Fibroblast of skin of abdomen (primary cell): ENCODE measurements at places on chromosomes 7 and 10.

- DNase-seq = no peak
These were observed 136.8 kb downstream of the DGKB start for GRCh38 chr7:14765731-14766130.

DNA sequence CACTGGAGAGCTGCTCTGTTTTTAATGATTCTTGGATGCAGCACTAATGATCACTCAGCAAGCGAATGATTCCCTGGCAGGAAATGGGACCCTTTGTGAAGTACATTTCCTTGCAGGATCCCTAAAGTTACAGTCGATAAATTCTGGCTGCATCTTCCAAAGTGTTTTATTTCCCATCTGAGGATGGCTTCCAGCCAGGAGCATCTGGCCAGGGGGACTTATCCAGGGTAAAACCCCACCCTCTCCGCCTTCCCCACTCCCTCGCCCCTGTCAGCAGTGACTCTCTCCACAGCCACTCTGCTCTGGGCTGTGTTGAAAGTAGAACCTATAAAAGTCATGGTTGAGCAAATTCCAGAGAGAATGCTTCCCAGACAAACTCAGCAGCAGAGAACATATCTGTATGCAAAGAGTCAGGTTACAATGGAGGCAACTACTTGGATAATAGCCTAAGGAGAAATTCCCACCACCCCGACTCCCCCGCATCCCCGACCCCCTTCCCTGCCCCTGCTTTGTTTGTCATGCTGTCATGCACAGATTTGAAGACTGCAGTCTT lies 111.0 kb upstream of the ANLN start:
- DNase-seq = peak; percentile 89

DNA sequence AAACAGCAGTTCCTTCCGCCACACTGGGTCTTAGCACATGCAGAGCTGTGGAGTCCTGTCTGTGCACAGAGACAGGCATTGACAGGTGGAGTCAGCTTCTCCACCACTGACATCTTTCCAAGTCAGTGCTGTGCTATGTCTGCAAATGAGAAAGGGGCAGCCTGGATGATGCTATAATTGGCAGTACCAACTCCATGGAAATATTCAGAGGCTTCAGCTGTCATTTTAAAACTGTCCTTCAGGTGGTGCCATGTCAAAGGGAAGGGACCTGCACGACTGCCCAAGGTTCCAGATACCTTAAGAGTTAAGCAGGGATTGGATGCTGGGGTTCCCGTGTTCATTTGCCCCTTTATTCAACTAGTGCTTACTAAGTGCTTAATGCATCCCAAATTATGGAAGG lies 258.0 kb upstream of the PRKCQ start:
- DNase-seq = no peak

GRCh38 chr10:74231375-74231774 lies 80.4 kb downstream of the ADK start:
- DNase-seq = no peak

DNA sequence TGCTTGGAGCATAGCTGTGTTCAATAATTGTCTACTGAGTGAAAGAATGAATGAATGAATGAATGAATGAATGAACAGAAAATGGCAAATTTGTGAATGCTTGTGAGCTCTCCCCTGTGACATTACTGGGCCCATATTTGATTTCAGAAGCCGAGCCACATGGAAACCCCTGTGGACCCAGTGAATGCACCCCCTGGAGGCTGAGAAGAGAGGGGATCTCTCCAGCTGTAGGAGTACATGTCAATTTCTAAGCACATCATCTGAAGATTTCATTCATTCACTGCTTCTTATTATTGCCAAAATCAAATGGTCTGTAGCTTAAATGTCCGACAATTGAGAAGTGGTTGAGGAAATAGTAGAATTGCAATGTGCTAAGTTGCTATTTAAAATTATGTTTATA lies 58.3 kb upstream of the DOCK1 start:
- no peak for DNase-seq

DNA sequence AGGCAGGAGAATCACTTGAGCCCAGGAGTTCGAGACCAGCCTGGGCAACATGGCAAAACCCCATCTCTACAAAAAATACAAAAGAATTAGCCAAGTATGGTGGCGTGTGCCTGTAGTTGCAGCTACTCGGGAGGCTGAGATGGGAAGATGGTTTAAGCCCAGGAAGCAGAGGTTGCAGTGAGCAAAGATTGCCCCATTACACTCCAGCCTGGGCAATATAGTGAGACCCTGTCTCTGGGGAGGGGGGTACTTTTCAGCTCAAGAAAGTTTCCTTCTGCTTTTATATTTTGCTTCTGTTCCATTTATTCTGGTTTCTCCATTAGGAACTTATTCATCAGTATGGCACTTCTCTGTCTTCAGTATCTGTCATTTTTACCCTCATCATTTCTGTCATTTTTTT lies 48.6 kb downstream of the COA1 start:
- DNase-seq = no peak

GRCh38 chr10:87092861-87093631 lies 1.6 kb downstream of the GLUD1 start:
- no peak for DNase-seq

DNA sequence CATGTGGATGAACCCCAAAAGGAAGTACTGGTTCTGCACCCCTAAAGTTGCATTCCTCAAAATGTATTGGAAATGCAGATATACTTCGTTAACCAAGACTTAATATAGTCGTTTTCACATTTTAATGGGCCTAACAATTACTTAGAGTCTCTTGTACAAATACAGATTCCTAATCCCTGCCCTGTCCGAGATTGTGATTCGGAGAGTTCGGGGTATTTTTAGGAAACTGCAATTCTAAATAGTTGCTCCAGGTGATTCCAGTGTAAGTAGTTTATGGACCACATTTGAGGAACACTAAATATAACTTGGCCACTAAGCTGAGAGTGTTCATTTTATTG lies 830 bp downstream of the TRUB1 start:
- no peak for DNase-seq

DNA sequence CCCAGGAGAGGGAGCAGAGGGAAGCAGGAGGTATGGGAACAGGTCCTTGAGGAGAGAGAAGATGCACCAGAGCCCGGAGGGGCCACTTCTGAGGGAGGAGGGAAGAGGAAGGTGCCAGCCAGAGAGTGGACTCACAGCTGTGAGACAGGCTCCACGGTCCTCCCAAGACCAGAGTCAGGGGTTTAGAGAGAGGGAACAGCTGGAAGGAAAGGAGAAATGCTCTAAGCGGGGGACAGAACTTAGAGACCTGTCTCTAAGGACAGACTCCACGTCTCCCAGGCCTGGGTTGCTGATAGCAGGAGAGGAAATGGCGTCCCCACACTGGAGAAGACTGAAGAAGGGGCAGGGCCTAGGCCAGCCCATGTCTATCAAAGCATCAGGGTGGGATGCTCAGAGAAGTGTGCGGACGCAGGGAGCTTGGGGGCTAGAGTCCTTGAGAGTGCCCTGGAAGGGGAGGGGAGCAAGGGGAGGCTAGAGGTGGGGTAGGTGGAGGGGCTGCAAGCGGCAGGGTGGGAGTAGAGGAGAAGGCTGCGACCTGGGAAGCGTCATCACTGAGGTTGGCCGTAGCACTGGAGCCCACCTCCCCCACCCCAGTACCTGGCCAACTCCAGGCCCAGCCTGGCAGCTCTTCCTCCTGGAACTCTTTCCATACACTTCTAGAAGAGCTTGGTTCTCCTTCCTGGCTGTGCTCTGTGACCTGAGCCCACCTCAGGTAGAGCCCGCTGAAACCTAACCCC lies 25.6 kb upstream of the GRID1 start:
- DNase-seq = no peak

GRCh38 chr10:7667262-7668141 lies 736 bp upstream of the ITIH5 start:
- no peak for DNase-seq

GRCh38 chr10:101565370-101565900 lies 22.6 kb downstream of the POLL start:
- DNase-seq = no peak

- DNase-seq = no peak
These were observed 44.5 kb downstream of the FOXK1 start for GRCh38 chr7:4726566-4726965.

DNA sequence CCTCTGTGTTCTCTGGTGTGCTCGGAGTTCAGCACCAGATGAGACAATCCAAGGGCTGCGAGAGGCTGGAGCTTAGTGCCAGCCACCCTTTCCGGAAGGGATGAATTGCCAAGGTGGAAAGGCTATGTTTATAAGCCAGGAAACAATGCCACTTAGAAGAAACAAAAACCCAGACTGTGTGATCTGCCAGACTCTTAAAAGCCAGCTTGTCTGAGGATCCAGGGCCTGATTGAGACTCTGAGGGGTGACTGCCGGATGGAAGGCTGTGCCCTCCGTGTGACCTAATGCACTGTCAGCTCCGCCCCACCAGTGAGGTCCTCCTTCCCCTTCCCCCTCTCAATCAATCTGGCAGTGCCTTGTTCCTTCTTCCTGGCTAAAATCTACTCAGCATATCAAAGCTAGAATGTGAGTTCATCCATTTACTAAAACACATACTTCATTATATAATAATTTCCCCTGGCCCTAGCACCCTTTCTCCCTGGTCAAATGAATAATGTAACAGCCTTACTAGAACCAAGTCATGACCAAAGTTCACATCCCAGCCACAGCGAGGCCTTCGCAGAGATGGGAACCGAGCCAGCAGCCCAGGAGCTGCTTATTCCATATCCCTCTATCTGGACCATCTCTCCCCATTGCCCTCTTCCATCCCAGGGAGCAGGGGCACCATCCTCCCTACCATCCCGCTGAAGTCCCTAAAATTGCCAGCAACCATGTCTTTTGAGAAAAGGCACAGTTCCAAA lies 25.5 kb downstream of the FAM107B start:
- no peak for DNase-seq

DNA sequence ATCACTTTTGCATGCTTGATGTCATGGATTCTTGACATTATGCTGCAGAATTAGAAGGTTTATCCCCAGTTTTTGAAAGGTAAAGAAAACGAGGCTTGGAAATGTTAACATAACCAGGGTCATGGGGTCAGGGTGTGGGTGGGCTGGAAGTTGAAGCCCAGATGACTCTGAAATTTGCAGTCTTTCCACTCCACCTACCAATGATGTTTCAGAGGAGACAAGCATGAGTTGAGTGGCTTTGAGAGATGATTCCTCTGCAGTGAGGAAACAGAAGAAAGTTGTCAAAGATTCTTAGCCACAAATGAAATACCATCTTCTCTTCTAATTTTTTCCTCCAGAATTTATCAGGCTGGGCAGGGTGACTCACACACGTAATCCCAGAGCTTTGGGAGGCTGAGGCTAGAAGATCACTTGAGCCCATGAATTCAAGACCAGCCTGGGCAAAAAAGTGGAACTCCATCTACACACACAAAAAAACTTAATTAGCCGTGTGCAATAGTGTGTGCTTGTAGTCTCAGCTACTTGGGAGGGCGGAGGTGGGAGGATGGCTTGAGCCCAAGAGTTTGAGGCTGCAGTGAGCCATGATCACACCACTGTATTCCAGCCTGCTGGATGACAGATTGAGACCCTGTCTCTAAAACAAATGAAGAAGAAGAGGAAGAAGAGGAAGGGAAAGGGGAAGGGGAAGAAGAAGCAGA lies 239.1 kb upstream of the AUTS2 start:
- peak; percentile 91 for DNase-seq

GRCh38 chr7:24808518-24808917 lies 51.3 kb upstream of the GSDME start:
- DNase-seq = no peak

DNA sequence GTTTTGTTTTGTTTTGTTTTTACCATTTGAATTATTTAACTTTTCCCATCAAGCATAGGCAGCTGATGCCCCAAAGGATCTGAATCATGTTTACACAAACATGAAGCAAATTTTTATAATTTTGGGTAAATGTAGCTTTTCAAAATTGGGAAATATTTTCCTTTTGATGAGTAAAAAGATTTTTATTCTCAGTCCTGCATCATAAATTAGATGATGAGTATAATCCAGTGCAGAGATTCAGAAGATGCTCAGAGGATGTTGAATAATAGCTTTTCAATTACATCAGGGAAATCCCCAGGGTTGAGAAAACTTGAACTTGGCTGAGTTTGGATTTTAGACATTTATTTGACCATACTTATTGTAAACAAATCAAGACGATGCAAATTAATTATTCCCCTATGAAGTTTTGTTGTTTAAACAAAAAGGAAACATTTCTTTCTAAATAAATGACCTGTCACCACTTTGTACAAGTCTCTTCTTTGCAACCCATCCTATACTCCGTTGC lies 121.7 kb downstream of the FAM204A start:
- DNase-seq = no peak

GRCh38 chr10:83272666-83273434 lies 866.5 kb upstream of the GHITM start:
- no peak for DNase-seq

GRCh38 chr7:47253650-47254080 lies 328.2 kb downstream of the TNS3 start:
- DNase-seq = peak; percentile 63

DNA sequence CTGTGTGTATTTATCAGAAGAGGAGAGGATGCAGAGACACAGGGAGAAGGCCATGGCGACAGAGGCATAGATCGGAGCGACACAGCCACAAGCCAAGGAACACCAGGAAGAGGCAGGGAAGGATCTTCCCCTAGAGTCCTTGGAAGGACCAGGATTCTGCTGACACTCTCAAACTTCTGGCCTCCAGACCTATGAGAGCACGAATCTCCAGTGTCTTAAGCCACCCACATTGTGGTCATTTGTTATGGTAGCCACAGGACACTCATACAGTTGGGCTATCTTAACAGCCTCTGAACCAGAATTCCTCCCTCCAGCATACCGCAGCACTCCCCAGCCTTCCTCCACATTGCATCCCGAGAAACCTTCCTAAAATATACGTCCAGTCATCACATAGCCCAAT lies 367.0 kb upstream of the MGMT start:
- DNase-seq = no peak

DNA sequence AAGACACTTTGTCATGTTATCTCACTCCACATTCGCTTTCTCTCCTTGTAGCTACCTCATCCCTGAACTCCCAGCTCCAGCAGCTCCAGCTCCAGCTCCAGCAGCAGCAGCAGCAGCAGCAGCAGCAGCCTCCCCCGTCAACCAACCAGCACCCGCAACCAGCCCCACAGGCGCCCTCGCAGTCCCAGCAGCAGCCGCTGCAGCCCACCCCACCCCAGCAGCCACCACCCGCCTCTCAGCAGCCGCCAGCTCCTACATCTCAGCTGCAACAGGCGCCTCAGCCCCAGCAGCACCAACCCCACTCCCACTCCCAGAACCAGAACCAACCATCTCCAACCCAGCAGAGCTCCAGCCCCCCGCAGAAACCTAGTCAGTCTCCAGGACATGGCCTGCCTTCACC lies 226.6 kb upstream of the YAE1 start:
- DNase-seq = no peak

DNA sequence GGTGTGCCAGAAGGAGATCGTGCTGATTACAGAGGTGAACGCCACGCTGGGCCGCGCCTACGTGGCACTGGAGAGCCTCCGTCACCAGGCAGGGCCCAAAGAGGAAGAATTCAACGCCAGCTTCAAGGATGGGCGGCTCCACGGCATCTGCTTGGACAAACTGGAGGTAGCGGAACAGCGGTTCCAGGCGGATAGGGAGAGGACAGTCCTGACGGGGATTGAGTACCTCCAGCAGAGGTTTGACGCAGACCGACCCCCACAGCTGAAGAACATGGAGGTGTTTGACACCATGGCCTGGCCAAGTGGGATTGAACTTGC lies 12.1 kb upstream of the ATP6V0E2 start:
- DNase-seq = no peak

- no peak for DNase-seq
These were observed 443.7 kb upstream of the GRM3 start for GRCh38 chr7:86199881-86200614.
